ENCODE measurements at places on chromosomes 7 and 10. TPM values are rescaled to one million over a fixed set of nuclear protein-coding genes. Genes with fewer than 3 reads are reported as not detected.

EVX1 gene
- total RNA-seq = not detected

GNGT1 gene
- 0.54 TPM for total RNA-seq

MTURN gene
- total RNA-seq = 2.2 TPM

GRCh38 chr10:49365675-49366415 is 30.0 kb downstream of the DRGX start:
- H3K27me3 ChIP-seq = no peaks in the 10 kb centered on the region
- no peak overlapping the region for H3K27ac ChIP-seq
- H3K4me1 ChIP-seq = no peaks in the 10 kb centered on the region
- H3K4me3 ChIP-seq = no peak overlapping the region

DNA sequence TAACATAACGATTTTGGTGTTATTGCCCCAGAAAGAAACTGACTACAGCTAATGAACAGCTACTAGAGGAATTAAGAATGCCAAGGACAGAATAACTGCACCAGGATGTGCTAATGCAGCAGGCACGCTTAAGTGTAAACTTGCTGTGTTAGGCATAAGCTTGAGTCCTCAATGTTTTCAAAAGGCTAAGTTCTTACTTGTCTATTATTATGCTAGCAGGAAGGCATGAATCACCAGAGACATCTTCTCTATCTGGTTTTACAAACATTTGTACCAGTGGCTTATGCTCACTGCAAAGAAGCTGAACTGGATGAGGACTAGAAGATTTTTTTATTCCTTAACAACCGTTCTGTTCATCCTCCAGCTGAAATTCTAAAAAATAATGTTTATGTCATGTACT is 1035.3 kb downstream of the NRG3 start:
- DNase-seq = no peak
- H3K27ac ChIP-seq = no peak overlapping the region
- no peaks in the 10 kb centered on the region for H3K27me3 ChIP-seq

DNA sequence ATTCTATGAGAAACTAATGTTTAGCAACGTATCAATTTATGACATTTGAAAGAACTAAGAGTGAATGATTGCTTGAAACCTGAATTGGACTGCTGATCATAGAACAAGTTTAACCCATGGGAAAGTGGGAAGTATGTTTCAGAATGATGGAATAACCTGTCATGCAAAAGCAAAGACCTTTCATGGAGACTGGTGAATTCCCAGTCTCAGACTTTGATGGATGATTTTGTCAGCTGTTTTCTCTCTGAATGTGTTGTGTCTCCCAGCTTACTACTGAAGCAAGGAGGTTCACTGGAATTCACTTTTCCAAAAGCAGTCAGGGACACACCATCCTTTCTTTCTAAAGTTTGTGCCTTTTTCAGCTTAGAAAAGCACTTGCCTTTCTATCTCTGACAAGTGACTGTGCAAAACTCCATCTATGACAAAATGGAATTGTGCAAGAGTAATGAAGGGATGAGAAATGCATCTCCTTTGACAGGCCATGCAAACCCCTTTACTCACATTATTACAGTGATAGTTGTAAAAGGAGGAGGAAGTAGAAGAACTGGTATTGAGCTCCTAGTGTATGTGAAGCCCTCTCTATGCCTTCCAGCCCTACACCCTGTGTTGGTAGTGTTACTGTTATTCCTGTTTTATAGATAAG is 176.1 kb downstream of the PRKG1 start:
- DNase-seq = no peak
- H3K27me3 ChIP-seq = no peaks in the 10 kb centered on the region
- H3K36me3 ChIP-seq = no peaks in the 10 kb centered on the region
- no peak overlapping the region for H3K4me3 ChIP-seq
- H3K4me1 ChIP-seq = no peaks in the 10 kb centered on the region
- H3K27ac ChIP-seq = no peak overlapping the region

- no peaks in the 10 kb centered on the region for H3K36me3 ChIP-seq
- H3K4me3 ChIP-seq = no peak overlapping the region
- peaks cover 9% of the 10 kb centered on the region for H3K4me1 ChIP-seq
- H3K27ac ChIP-seq = no peak overlapping the region
Measured at GRCh38 chr7:46281071-46281470, 360.0 kb upstream of the IGFBP3 start.

DNA sequence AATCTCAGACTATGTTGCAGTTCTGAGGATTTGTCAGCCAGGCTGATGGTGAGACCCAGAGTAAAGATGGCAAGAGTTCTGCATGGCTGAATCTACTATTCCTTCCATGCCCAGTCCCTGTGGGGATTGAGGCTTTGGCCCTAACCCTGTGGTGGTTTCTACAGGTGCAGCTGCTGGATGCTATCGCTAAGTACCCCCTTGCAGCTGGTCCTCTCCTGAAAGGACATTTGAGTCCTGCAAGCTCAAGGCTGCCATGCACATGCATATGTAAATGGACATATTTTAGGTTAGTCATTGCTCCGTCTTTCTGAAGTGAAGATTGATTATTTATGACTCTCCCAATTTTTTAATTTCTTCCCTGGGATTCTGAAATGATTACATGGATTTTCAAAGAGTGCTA is 1122.2 kb upstream of the CELF2 start:
- H3K4me1 ChIP-seq = no peaks in the 10 kb centered on the region
- no peak overlapping the region for H3K27ac ChIP-seq

All from Caco-2 (cell line).